ENCODE measurements at places on chromosomes 7 and 10.

DNA sequence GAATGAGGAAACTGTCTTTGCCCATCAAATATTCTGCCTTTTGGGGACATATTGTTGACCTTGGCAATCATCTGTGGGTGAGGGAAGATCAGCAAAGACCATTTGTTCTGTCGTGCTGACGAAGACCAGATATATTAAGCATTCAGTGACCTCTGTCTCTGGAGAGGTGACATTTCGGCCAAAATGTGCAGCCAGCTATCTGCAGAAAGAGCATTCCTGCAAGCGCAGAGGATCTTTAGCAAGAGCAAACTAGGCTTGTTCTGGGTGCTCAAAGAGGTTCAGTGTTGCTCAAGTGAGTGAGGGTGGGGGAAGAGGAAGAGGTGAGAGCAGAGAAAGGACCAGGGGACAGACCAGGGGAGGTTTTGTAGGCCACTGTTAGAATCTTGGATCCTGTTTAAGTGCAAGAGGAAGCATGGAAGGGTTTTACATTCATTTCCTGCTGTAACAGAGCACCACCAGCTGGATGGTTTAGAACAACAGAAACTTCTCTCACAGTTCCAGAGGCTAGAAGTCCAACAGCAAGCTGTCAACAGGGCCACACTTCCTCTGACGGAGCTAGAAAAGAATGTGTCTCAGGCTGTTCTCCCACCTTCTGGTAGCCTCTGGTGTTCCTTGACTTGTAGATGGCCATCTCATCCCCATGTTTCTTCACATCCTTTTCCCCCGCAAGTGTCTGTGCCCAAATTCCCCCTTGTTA lies 11.2 kb downstream of the C10orf120 start:
- no peak for DNase-seq

- no peak for DNase-seq
Measured at GRCh38 chr10:79147796-79148451, 79.2 kb downstream of the ZMIZ1 start.

GRCh38 chr10:35650894-35651293 lies 8.8 kb upstream of the FZD8 start:
- no peak for DNase-seq

DNA sequence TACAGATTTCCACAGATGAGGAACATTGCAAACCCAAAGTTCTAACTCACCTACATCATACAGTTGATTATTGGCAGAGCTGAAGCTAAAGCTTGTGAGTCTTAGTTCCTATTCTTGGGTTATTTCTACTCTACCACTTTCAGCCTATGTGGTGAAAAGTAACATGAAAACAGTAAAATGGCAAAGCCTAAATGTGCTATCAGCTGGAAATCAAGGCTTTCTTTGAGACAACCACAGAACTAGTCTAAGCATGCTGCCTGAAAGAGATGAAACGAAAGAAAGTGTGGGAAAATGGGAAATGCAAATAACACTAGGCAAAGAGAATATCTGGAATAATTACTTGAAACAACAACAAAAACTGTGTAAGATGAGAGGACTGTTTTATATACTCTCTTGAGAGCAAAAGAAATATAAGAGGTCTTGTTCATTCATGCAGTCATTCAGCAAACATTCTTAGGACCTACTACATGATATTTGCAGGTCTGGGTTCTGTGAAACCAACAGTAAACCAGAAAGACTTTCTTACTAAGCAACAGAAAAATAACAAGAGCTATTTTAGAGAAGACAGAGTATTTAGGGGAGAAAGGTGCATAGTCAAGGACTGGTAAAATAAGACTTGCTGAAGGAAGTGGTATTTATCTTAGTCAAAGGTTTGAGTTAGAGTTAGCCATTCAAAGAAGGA lies 437.1 kb downstream of the HTR7 start:
- DNase-seq = no peak

DNA sequence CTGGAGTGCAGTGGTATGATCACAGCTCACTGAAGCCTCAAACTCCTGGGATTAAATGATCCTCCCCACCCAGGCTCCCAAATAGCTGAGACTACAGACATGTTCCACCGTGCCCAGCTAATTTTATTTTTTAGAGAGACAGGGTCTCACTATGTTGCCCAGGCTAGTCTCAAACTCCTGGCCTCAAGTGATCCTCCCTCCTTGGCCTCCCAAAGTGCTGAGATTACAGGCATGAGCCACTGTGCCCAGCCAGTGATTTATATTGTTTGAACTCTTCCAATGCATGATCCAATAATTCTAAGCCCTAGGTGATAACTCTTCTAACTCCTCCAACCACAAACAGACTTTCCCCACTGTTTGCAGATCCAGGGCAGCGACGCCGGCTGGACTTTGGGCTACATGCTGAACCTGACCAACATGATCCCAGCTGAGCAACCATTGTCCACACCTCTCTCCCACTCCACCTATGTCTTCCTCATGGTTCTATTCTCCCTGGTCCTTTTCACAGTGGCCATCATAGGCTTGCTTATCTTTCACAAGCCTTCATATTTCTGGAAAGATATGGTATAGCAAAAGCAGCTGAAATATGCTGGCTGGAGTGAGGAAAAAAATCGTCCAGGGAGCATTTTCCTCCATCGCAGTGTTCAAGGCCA lies 41.8 kb upstream of the CC2D2B start:
- no peak for DNase-seq

DNA sequence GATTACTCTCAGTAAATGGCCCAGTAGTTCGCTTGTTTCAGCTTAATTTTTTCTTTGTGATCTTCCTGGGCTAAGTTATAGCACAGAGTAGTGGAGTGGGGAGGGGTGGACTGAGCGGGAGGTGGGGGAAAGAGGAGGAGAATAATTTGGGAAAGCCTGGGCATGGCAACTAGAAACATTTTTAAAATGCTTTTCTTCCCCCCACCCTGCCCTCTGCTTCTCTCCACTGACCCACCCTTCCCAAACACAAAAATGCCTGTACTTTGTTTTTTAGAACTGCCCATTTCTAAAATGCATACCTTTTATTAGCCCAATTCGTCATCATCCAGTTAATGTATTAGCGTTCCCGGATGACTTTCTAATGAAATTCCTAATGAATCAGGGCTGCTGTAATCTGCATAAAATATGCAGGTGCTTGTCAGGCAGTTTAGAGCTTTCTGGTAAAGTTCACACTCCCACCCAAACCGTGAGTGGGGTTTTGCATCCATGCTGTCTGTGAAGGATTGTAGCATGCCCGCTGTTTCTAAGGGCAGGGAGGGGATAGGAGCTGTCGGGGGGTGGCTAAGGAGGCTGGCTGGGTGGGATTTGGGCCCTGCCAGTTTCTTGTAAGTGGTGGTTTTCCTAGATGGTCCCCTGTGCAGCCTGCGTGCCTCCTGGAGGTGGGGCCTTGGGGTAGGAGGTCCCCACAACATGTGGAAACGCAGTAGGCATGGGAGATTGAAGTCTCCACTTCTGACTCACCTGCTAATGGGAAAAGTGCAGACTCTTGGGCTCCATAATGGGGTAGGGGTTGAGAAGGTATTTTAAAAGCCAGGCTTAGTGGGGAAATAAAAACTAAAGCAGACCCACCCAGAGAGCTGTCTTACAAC lies 190.3 kb downstream of the TCF7L2 start:
- DNase-seq = no peak

DNA sequence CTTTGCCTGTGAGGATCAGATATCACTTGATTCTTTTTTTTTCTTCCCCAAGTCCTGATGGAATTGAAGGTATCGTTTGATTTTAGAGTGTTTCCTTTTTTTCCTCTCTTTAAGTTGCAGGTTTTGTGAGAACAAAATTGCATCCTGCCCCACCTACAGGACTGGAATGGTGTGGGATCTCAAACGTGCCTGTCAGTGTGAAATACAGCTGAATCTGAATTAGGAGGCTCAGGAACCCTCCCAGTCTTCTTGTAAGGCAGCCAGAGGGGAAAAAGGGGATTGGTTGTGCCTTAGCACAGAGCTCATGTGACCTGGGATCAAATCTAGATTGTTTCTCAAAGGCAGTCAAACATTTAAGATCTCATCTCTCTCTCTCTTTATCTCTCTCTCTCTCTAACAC lies 32.7 kb upstream of the KLHL7 start:
- no peak for DNase-seq

DNA sequence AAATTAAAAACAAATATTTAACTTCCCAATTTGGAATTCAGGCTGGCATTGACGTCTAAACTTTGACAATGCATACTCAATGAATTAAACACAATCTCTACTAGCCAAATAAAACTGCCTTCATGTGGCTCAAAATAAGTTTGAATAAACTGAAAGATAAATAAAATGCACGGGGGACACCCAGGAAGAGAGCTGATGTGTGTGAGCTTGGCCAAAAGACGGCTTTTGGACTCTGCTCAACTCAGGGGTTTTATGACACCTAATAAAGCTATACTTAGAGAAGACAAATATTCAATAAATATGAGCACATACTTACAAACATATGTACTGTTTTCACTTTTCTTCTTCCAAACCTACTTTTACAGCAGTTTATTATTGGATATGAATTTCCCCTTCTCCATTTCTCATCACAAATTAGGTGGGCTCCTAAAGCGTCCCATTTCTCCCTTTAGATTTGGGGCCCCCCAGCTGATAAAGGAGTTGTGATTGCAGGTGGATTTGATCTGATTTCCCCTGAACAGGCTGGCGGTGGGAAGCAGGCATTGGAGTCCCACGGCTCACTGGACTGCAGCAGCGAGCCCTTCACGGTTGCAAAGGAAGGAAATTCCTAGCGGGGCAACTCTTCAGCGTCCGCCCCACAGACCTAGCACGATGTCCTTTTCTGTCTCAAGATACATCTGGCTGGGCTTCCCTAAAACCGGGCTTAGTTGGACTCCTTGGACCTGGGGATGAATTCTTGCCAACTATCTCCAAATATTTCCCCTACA lies 79.6 kb downstream of the INSIG1 start:
- no peak for DNase-seq

DNA sequence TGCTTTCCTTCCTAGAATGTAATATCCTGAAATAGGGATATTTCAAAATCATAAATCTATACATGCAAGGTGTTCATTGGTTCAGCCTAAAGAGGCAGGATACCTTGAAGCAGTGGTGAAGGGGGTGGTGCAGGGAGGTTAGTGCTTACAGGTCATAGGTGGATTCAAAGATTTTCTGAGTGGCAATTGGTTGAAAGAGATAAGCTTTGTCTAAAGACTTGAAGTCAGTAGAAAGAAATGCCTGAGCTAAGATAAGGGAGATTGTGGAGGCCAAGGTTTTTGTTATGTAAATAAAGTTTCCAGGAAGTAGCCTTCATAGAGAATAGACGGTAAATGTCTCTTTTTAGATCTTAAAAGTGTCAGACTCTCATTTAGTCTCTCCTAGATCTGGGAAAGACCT lies 741.2 kb upstream of the ZWINT start:
- no peak for DNase-seq

DNA sequence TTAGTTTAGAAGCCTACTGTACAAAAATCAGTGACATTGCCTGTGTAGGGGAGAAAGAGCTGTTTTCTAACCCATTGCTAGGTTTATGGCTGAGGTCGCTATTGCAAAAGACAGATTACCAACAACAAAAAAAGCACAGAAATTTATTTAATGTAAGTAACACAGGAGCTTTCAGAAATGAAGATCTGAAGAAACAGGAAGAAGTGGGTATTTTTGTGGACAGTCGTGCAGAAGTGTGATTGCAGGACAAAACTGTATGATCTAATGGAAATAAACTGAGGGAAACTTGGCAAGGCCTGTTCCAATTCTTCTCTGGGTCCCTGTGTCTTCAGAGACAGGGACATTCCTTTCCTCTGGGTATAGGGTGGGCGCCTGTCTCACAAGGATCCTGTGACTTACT lies 87.4 kb downstream of the APBB1IP start:
- DNase-seq = no peak

DNA sequence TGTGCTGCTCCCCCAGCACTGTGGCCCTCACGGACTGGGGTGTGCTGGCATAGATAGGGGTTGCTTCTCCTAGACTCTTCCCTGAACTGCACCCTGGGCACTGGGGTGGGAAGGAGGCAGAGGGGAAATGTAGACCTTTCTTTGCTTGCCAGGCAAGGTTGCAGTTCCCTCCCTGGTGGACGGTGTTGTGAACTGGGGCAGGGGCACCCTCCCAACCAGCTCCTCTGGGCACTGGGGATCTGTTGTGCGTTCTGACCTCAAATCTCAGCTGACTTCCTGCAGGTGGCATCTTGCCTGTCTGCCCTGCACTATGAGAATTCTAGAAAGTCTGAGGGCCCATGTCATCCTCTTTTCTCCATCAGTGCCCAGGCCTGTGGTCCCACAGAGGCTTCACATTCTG lies 53.9 kb downstream of the ARHGAP22 start:
- DNase-seq = no peak

DNA sequence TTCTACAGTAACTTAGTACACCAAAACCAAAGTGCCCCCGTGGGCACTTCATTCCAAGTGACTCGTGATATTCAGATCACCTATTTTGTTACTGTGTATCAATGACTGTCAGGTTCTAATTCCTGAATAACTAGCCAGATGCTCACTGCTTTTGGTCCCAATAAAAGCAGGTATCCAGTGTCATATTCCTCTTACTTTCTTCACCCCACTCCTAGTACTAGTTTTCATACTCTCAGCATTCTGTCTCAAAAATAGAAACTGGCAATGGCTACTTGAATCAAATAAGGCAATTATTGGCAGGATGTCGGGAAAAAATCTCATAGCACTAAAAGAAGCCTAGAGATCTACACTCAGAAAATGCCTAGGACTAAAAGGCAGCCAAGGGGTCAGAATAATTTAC lies 84.6 kb downstream of the ZNF467 start:
- no peak for DNase-seq

DNA sequence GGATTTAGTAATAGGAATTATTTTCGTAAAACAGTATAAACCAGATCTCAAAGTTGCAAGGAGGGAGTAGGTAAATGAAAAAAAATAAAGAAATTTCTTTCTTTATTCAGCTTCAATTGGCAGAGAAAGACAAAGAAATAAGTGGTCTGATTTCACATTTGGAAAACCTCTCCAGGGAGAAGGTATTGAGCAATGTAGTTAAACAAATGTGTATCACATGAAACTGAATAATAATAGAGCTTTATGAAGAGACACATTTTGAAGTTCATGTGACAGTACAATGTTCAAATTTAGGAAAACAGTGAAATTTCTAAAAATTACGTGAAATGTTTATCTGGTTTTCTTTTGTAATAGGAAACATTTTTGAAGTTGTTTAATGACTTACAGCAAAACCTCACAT lies 63.0 kb downstream of the TAX1BP1 start:
- no peak for DNase-seq

DNA sequence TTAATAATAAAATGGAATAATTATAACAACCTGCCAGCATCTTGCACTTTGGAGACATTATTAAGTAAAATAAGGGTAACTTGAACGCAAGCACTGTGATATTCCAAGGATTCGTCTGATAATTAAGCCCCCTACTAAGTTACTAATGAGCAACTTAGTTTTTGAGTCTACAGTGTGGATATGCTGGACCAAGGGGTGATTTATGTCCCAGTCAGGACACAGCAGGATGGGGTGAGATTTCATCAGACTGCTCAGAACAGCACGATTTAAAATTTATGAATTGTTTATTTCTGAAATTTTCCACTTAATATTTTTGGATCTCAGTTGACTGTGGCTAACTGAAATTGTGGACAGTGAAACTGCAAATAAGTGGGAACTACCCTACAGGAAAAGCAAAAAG lies 182.8 kb upstream of the PHF14 start:
- DNase-seq = no peak

GRCh38 chr10:116304923-116305322 lies 19.3 kb upstream of the CCDC172 start:
- DNase-seq = no peak

- DNase-seq = no peak
Measured at GRCh38 chr10:84822931-84823630, 494.7 kb downstream of the CCSER2 start.

GRCh38 chr7:868189-868486 lies 8.2 kb upstream of the GET4 start:
- DNase-seq = no peak
